ENCODE measurements at places on chromosomes 5 and 9.

GRCh38 chr5:55151923-55152842 is 7.8 kb upstream of the GPX8 start:
- no peak for DNase-seq

DNA sequence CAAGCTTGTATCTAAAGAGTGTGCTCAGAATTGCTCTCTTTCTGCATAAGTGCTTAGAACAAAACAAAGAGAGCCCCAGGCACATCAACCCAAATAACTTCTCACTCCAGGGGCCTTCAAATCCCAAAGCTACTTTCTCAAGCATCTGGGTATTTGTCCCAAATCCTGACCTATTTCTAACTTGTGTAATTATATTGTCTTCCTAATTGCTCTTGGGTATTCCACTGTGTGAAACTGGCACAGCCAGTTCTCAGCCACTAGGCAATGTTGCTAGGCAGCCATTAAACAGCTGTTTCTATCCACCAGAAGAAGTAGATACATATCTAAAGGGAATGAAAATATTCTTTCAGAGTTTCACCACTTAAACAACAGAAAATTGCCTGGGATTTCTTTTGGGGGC is 198.8 kb downstream of the PRELID2 start:
- no peak for DNase-seq

DNA sequence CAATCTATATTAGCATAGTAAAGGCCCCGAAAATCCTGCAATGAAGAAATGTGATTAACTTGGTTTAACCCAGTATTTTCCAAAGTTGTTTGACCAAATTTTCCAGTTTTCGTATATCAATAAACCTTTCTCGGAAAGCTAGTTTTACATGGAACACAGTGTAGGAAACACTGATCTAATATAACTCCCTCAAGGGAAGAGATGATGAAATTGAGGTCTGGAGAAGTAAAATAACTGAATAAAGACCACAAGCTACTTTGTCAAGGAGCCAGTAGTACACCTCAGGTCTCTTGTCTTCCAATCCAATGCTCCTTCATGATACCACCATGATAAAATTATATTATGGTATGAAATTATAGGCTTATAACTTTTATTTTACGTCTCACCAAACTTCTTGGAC is 118.1 kb upstream of the TARS1 start:
- no peak for DNase-seq

DNA sequence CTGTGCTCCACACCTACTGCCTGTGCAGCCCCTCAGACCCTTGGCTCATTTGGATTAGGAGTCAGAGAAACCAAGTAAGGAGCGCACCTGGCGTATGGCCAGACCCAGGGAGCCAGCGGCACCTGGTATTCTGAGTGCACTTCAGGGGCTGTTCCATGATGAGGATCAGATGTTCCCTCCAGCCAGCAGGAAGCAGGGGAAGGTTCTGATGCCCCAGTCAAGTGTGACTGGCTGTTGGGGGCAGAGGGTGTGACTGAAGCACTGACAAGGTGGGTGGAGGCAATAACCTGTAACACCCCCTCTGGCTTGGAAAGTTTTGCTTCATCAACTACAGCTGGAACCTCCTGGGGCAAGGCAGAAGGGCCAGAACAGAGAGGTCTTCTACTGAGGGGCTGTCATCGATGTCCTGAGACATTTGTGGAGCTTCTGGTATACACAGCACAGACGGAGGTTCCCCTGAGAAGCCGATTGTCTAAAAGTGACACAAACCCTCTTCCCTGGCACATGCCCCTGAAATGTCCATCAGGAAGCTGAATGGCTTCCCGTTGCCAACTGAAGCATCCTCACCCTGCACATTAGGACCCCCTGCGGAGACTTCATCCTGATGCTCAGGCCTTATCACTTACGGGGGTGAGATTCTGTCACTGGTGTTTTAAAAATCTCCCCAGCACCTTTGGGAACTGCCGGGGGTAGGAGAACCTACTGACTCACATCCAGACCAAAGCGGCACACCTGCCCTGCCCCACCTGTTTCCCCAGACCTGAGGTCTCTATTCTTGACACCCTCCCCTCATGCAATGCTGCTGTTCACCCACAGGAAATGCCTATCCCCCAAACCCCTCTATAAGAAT is 21.1 kb downstream of the TRAF1 start:
- no peak for DNase-seq

GRCh38 chr5:137305971-137306602 is 193.0 kb downstream of the SPOCK1 start:
- DNase-seq, result no peak

DNA sequence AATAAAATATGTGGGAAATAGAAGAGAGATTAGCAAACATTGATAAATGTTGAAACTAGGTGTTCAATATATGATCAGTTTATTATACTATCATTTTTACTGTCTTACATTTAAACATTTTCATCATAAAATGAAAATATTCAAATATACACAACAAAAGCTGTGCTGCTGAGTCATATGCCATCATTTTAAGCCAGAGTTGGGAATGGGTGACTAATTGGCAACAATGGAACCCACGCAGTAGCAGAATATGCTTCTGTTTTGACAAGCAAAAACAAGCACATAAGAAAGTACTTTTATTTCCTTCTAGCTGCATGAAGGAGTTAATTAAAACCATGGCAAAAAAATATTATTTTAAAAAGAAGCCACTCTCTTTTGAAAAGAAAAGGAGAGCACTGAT is 340.0 kb upstream of the EDIL3 start:
- DNase-seq, result no peak

DNA sequence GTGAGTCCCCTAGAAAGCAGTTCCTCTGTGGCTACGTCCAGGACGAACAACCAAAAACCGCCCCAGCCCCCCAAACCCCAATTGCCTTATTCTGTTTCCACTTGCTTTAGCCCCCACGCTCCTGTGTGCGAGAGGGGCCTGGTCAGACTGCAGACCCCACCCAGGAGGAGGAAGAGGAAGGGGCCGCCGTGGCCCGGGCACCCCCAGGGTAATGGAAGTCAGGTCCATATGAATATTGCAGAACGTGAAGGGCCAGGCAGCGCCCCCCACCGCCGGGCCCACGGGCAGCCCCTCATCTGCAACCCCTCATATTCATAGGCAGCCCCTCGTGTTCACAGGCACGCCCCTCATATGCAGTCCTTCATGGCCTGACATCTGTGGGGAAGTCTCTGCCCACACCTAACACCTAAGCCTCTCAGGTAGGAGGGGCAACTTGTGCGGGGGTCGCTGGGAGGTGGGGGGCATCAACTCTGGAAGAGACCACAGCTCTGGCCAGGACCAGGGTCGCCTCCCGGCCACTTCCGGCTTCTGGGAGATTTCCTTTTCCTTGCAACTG is 37.7 kb upstream of the PLEKHG4B start:
- no peak for DNase-seq

DNA sequence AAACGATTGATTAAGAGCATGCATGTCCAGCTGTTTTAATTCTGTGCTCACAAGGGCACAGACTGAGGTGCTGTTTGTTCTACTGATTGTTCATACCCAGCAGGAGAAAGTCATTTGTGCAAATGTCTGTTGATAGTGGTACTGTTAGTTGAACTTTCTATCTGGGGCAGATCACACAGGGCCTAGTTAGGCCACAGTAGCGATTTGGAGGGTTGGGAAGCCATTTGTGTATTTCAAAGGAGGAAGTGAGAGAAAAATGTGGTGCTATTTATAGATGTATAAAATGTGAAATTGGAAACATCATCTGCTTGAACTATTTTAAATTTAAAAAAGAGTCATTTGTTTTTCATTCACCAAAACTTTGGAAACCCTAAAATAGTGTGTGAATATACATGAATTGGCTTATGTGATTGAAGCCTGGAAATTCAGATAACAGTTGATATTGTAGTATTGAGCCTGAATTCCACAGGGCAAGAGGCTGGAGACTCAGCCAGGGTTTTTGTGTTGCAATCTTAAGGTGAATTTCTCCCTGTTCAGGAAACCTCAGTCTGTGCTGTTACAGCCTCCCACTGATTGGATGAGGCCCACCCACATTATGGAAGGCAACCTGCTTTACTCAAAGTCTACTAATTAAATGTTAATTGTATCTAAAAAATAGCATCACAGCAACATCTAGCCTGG is 162.0 kb upstream of the CDKN2B start:
- DNase-seq, result no peak

GRCh38 chr5:36724467-36725332 is 118.3 kb downstream of the SLC1A3 start:
- peak; percentile 87 for DNase-seq

DNA sequence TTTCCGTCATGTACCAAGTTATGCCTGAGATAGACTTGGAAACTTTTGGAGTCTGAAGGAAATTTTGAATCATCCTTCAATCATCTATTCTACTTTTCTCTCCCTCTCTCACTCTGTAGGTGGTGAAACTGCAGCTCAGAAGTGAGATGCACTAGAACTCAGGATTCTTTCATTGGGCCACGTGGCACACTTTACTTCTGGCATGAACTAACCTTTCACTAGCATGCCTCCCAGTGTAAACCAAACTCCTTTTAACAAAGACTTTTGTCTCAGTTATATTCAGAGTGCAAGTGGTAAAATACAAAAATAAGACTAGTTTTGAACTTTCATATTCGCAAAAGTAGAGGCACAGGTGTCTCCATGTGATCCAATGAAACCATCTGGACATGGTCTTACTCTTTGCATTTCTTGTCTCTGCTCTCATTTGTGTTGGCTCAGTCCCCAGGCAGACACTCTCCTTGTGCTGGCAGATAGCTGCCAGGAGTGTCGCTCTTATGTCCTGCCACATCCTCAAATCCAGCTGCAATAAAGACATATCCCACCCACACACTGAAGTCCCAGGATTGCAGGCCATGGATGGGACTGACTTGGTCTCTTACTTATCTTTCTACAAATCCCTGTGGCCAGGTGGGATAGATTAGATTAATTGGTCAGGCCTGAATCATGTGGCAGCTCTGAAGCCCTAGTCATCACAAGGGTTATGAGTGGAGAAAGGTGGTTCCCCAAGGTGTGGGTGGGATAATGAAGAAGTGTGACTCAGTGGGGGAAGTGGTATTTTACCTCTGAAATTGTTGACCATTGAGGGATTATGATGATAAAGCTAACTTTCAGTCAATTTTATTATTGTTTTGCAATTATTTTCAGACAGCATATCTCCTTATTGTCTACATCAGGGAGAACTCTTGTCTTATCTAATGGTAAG is 267.5 kb downstream of the GABRB2 start:
- DNase-seq, result no peak

DNA sequence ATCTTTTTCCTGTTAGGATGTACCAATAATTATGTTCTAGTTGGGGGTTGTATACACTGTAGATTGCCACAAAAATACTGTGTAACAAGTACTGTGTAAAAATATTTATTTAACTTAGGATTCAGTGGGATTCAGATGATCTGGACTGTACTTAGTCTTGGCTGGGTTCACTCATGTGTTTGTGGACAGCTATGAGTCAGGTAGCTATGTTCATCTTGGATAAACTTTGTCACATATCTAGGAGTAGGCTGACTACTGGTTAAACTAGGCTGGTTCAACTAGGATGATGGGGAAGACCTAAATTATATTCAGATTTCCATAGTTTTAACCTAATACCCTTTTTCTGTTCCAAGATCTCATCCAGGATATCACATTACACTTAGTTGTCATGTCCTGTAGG is 32.1 kb upstream of the TNFSF15 start:
- no peak for DNase-seq

DNA sequence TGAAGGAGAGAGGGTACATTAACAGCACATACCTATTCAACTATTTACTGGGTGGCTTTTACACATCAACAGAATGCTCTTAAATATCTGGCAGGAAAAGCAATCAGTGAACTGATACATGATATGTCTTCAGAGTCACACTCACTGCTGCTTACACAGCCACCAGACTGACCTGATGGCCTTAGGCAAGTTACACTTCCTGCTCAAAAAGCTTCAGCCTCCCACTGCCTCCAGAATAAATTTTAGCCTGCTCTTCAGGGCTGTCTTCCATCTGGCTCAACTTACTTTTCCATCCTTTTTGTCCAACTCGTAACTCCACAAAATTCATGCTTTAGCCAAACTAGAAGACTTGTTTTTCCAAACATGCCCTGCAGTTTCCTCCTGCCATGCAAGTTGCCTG is 10.7 kb downstream of the LOX start:
- no peak for DNase-seq

- DNase-seq, result no peak
Measured at GRCh38 chr5:107443897-107444296, 226.8 kb downstream of the EFNA5 start.

DNA sequence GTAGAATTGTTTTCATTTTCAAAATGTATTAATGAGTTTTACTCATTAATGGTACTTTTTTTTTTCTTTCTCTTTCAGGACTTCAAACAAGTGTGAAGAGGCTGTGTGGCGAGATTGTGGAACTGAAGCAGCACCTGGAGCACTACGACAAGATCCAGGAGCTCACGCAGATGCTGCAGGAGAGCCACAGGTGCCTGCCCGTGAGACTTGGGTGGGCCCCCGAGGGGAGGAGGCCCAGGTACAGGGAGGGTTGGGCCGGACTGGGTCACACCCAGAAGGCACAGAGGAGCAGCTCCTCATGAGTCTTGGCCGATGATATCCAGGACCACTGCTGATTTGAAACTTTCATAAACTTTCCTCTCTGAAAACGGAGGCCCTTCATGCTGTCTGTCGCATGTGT is 35.6 kb downstream of the CEP72 start:
- DNase-seq, result no peak
